ENCODE measurements at places on chromosomes 7 and 10. TPM values are rescaled to one million over a fixed set of nuclear protein-coding genes. Genes with fewer than 3 reads are reported as not detected.
A peak's percentile ranks its signal among the peaks of the same experiment; 100 is the strongest.

DNA sequence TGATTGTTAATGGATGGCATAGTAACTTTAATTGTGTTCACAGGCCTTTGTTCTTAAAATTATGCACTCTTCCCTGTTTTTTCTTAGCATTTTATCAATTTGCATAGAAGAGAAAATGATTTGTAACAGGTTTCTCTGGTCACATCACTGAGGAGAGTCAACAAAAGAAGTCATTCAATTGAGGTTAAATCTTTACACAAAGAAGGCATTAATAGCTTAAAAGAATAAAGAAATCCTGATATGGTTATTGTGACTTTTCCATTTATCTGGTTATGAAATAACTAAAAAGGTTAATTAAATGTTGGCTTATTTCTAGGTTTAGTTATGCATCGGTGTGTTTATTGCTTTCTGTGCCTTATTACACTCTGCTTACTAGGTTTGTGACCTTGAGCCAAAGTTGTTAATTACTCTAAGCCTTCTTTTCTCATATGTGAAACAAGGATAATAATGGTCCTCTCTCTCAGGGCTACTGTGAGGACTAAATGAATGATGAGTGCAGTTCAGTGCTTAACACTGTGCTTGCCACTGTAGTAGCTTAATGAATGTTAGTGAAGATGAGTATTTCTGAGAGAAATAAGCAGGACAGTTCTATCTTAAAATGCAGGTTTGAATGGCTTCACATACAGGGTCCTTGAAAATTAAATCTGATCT lies 12.1 kb downstream of the BMPR1A start:
- DNase-seq, result no peak

The SEMA4G gene
- 6.6 TPM for total RNA-seq

GRCh38 chr10:133520193-133520738 lies 6.9 kb upstream of the CYP2E1 start:
- peak; percentile 82 for DNase-seq

GRCh38 chr7:108581655-108582491 lies 12.2 kb downstream of the DNAJB9 start:
- DNase-seq, result no peak
